ENCODE measurements at places on chromosomes 6 and 20. TPM values are rescaled to one million over a fixed set of nuclear protein-coding genes. Genes with fewer than 3 reads are reported as not detected.

LRRN4 gene
- total RNA-seq = not detected

BYSL gene
- 16.6 TPM for total RNA-seq

OPN5 gene
- not detected for total RNA-seq

SLC24A3 gene
- not detected for total RNA-seq

SLC22A23 gene
- 18.1 TPM for total RNA-seq

IL17A gene
- total RNA-seq = not detected

PCK1 gene
- total RNA-seq = not detected

KCNQ2 gene
- not detected for total RNA-seq

KIAA0408 gene
- total RNA-seq = 1.5 TPM

MUC22 gene
- total RNA-seq = not detected

OXT gene
- total RNA-seq = not detected

GSTA2 gene
- total RNA-seq = not detected

PLA2G7 gene
- not detected for total RNA-seq

MYCT1 gene
- total RNA-seq = under 0.01 TPM

TFAP2A gene
- not detected for total RNA-seq

LHFPL5 gene
- total RNA-seq = not detected

KCNG1 gene
- 103 TPM for total RNA-seq

SLC2A10 gene
- total RNA-seq = 49.7 TPM

NRN1 gene
- total RNA-seq = 0.11 TPM

FILIP1 gene
- total RNA-seq = 0.62 TPM

RPS18 gene
- 3,212 TPM for total RNA-seq

TCF21 gene
- total RNA-seq = 1.9 TPM

PRICKLE4 gene
- total RNA-seq = not detected

SLC22A16 gene
- total RNA-seq = not detected

SPEF1 gene
- total RNA-seq = 0.25 TPM

EFCAB8 gene
- not detected for total RNA-seq

BNIP5 gene
- not detected for total RNA-seq

APOBEC2 gene
- total RNA-seq = not detected

GRM1 gene
- total RNA-seq = not detected

TXLNB gene
- 0.37 TPM for total RNA-seq

THBD gene
- 18.5 TPM for total RNA-seq

TENT5A gene
- 56.0 TPM for total RNA-seq

NHSL1 gene
- total RNA-seq = 1.8 TPM

MEP1A gene
- total RNA-seq = not detected

TRAPPC3L gene
- not detected for total RNA-seq

TGIF2 gene
- 4.6 TPM for total RNA-seq

COL11A2 gene
- total RNA-seq = 0.11 TPM

CLPSL2 gene
- total RNA-seq = not detected

HRH3 gene
- not detected for total RNA-seq

ELOVL5 gene
- total RNA-seq = 84.6 TPM

STXBP5 gene
- 110 TPM for total RNA-seq

SLC26A8 gene
- not detected for total RNA-seq

HLA-DRA gene
- total RNA-seq = not detected

ZNF292 gene
- total RNA-seq = 31.3 TPM

B4GALT5 gene
- 19.0 TPM for total RNA-seq

INSM1 gene
- not detected for total RNA-seq

OR2H1 gene
- total RNA-seq = not detected

OLIG3 gene
- total RNA-seq = not detected

KCNK15 gene
- 1.6 TPM for total RNA-seq

JAG1 gene
- 12.9 TPM for total RNA-seq

FOXQ1 gene
- not detected for total RNA-seq

METTL24 gene
- 0.50 TPM for total RNA-seq

TGM3 gene
- total RNA-seq = not detected

ABHD12 gene
- 48.1 TPM for total RNA-seq
